ENCODE measurements at places on chromosomes 6 and 20. TPM values are rescaled to one million over a fixed set of nuclear protein-coding genes. Genes with fewer than 3 reads are reported as not detected.

SPATA25 gene
- 0.63 TPM for total RNA-seq

DNA sequence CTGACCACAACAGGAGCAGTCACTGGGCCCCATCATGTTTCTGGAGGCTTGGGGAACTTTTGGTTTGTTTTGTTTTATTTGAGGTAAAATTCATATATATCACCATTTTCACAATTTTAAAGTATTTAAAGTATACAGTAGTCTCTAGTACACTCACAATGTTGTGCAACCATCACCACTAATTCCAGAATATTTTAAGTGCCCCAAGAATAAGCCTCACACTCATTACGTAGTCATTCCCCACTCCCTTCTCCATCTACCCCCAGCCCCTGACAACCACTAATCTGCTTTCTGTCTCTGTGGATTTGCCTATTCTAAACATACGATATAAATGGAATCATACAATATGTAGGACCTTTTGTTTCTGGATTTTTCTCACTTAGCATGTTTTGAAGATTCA is 29.0 kb downstream of the RTN4IP1 start:
- no peak for DNase-seq

DNA sequence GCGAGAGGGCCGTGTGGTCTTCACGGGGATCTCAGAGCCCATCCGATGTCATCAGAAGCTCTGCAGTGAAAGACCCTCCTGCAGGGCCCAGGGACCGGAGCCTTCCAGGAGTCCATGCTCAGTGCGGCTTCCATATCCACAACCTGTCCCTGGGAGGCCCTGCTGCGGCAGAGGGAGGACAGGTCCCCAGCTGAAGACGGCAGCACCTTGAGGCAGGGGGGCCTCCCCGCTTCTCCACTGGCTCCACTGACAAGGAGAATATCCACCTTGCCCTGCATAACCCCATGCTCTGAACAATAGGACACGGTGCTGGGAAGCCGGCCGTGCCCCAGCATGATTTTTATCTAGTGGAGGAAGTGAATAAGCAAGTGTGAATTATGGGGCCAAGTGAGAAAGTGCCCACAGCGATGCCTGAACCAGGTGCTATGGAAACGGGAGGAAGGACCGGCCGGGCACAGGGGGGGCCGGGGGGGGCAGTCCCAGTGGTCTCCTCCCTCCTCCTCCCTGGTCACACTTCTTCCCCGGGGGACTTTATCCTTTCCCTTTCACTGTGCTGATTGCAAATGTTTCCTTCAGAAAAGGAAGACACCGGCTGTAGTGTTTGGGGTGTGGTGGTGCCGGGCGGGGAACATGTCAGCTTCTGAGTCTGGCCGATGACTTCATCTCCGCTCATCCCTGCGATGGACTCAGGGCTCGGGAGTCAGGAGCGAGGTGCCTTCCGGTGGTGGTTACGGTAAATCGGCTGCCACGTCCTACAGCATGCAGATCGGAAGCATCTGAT is 225.1 kb downstream of the ERMARD start:
- DNase-seq: no peak

DNA sequence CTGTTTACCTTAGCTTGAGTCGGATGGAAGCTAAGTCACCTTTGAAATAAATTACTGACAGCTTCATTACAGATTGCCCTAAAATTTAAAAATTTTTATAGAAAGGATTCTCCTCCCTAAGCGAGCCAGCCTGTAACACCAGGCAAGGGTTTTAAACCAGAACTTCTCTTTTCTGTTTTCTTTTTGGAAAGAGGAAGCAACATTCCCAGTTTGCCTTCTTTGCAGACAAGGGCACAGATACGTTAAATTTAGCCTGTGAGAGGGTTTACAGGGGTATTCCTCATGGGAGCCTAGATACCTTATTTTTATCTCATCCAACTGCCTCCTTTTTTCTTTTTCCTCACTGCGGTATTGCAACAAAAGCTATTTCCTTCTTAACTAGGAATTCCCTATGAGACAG is 45.0 kb downstream of the GNAS start:
- DNase-seq: no peak

ANKRD6 gene
- total RNA-seq: 4.0 TPM

DNA sequence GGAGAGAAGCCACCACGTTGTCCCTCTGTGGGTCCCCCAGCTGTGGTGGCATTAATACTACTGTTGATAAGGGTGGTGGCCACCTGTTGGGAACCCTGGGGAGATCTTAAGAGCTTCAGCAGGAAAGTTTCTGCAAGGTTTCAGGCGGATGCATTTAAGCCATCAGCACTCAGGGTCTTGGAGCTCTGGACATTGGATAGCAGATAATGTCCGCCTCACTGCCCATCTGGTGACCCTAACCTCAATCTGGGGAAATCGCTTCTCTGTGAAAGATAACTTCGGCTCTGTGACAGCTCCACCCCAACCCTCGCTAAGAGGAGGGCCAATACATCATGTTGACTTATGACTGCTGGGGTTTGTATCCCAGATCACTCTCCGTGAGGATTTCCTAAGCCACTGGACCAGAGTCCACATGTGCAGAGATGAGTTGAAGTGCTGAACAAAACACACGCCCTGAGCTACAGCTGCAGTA is 92.9 kb downstream of the FOXC1 start:
- no peak for DNase-seq

DNA sequence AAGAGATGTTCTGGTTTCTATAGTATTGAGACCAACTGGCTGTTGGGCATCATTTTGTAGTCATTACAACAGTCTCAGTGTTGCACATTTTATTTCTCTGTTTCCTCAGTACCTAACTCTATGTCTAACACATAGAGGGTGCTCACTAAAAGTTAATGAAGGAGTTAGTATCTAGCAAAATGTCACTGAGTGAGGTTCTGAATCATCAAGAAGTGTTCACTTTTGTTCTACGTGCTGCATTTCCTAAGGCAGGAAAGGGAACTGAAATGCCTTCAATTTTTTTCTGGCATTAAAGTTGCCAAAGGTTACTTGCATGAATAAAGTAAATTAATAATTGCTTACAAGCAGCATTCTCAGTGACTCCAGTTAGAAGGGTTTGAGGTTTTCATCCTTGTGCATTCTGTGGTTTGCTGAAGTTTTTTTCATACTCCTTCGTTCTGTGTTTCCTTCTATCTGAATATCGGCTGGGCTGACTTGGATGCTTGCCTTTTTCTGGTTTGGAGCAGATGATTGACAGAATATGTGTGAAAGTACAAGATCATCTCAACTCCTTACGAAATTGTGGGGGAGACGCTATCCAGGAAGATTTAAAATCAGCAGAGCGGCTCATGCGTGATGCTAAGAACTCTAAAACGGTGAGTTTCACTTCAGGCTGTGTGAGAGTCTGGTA is 114.5 kb upstream of the SCGN start:
- DNase-seq: no peak

DNA sequence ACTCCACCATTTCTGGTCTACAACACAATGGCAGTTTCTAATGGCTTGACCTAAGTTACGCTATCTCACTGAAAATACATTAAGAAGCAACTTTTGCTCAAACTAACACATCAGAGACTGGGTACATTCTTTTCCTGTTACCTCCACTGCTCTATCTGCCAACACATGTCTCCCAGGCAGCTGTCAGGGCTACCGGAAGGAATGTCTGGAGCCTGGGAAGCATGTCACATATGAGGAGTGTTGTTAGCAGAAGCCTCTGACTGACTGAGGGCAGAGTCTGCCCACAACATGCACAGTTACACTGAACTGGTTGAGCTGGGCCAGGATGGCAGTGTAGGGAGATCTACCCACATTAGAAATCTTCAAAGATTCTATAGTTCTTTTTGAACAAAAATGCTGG is 264.5 kb downstream of the KIF16B start:
- no peak for DNase-seq

GRCh38 chr6:31888276-31889258 is 8.9 kb downstream of the EHMT2 start:
- DNase-seq: no peak

GRCh38 chr20:11084508-11084907 is 410.7 kb upstream of the JAG1 start:
- no peak for DNase-seq

NKX2-2 gene
- not detected for total RNA-seq

DNA sequence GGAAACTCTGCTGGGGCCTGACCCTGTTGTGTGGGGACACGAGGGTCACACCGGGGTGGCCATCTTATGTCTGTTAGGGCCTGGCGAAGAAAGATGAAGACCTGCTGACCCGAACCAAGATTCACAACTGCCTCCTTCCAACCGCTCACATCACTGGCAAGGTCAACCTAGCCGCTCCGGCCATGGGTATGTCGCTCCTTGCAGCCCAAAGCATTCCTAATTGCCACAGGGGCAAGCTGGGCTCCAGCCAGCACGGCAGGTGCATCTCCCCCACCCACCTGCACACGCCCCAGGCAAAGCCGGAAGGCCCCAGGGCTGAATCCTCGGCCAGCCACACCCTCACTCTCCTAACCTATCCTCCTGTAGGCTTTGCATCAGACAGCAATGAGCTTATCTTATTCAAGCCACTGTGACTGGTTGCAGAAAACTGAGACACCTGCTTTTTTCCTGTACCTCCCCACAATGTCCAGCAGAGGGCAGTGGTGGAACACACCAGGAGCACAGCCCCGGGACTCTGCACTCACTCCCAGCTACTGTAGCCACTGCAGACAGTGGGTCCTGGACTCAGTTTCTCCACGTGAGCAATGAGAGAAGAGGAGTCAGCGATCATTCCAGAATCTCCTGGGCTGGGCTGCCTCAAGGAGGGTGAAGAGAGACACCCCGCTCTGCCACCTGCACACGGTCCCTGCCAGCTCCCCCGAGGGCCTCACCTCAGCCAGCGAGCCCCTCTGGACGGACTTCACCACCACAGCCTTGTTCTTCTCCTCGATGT is 170.2 kb downstream of the PREX1 start:
- peak; percentile 74 for DNase-seq

DNA sequence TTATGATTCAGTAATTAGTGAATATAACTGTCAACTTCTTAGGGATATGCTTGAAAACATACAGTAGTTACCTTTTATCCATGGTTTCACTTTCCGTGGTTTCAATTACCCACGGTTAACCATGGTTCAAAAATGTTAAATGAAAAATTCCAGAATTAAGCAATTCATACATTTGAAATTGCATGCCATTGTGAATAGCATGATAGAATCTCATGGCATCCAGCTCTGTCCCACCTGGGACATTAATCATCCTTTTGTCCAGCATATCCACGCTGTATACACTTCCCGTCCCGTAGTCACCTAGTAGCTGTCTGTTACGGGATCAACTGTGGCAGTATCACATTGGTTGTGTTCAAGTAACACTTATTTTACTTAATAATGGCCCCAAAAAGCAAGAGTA is 781.7 kb upstream of the CITED2 start:
- no peak for DNase-seq

All from activated CD4-positive, alpha-beta memory T cell treated with anti-CD3 and anti-CD28 coated beads for 36 hours (primary cell).